OCI-LY7 (cell line): ENCODE measurements at places on chromosomes 6 and 20.

- DNase-seq, result no peak
These were observed 161.3 kb upstream of the GGTLC1 start for GRCh38 chr20:24149881-24150307.

DNA sequence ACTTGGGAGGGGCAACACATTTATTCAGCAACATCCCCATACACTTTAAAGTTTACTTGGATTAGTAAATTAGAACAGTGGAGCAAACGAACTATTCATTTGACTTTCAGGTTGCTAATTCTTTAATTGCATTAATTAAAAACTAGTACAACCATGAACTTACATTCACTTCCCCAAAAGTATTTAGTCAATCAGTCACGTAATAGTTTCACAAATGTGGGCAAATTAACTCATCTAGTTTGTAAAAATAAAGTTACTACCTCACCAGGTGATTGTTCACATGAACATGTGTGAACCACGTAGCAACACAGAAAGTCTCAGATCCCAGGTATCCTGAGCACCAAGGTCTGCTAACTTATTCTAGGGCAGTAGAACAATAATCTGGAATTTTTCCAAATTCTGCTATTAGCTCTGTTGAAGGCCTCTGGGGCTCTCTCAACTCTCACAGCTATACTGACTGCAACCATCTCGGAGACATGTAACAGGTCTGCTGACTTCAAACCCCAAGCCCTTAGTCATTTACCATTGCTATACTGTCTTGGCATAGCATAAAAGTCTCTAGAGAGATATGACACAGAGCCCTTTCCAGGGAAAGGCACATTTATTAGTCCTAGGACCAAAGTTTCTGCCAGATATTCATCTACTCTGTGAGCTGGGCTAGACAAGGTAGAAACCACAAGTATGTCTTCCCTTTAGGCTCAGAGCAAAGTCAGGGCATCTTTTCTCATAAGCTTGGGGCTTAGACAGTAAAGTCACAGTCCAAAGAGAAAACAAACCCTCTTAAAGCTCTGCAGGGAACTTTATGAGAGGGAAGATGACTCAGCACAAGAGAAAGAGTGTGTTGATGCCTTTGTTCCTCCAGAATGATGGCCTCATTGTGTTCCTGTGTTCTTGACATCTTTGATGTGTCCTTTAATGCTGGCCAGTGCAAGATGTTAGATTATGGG, 50.9 kb upstream of the CCDC28A start:
- DNase-seq, result no peak

DNA sequence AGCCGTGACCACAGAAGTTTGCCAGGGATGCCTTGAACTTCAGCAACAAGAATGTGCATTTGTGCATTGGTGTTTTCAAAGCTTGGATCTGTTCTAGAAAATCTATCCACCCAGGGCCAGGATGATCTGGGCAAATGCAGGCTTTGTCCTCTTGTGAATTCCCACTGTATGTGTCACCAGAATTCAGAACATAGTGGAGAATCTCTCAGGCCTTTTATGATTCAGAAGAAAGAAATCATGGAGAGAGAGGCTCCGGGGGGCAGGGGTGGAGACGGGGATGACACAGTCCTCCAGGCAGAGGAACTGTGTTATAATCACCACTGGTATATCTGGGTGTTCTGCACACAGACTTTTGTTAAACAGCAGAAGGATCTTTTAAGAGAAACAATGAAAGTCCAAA, 304.1 kb downstream of the CDH4 start:
- no peak for DNase-seq

DNA sequence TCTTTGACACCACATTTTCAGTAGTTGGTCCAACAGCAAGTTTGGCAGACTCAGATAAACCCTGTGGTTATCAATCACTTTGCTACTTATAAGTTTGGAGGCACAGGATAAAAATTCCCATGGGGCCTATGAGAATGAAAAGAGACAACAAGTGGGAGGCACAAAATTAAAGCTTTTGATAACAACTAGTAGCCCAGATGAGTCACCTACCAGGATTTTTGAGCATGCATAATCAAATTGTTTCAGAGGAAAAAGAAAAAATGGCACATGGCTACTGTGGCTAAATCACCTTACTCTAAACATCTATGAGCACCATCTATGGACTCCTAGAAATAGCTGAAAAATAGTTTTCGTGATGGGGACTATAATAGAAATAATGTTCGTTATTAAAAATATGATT, 40.8 kb upstream of the BMP5 start:
- DNase-seq, result no peak

- no peak for DNase-seq
These were observed 1.3 kb downstream of the KCNQ2 start for GRCh38 chr20:63471002-63471716.

DNA sequence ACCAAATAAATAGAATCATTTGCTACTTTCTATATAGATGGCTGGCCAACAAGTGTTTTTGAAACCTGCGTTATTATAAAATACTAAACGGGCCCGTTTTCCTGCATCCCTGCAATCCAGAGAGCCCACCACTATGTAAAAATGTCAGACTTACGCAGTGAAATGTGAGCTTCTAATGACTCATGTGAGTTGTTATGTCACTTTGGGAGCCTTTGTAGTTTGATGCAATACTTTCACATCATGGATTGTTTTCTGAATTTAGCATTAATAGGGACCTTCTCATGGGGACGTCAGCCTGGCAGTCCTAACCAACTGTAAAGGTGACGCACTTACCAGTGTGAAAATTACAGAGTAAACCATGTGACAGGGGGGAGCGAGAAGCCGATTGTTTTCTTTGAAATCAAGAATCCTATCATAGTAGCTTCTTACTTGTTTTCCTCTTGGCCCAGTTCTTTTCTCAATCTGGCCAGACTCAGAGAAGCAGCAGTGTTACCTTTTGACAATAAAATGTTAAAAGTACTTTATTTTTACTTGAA, 75.3 kb downstream of the SSR1 start:
- no peak for DNase-seq

- no peak for DNase-seq
These were observed 291.8 kb downstream of the ZNF217 start for GRCh38 chr20:53301869-53302268.

- DNase-seq, result no peak
These were observed 230.6 kb downstream of the TMEM242 start for GRCh38 chr6:157092736-157093135.

DNA sequence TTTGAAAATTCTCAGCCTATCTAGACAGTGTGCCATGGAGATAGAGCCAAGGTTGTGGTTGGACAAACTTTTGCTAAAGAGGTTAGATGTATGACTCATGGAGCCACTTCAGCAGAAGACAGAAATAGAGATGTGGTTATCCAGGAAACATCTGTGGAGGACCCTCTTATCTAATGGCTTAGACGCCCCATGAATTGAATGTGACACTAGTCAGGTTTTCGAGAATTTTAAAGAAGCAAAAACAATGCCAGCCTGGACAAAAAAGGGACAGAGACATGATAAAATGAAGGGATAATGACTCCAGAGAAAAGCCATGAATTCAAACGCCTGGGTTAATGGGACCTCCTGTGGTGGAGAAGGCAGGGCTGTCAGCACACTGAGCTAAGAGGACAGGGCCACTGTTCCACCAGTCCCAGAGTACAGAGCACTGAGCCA, 280.5 kb downstream of the CLVS2 start:
- no peak for DNase-seq

- DNase-seq, result no peak
These were observed 114.9 kb downstream of the EPHA7 start for GRCh38 chr6:93304505-93304904.

DNA sequence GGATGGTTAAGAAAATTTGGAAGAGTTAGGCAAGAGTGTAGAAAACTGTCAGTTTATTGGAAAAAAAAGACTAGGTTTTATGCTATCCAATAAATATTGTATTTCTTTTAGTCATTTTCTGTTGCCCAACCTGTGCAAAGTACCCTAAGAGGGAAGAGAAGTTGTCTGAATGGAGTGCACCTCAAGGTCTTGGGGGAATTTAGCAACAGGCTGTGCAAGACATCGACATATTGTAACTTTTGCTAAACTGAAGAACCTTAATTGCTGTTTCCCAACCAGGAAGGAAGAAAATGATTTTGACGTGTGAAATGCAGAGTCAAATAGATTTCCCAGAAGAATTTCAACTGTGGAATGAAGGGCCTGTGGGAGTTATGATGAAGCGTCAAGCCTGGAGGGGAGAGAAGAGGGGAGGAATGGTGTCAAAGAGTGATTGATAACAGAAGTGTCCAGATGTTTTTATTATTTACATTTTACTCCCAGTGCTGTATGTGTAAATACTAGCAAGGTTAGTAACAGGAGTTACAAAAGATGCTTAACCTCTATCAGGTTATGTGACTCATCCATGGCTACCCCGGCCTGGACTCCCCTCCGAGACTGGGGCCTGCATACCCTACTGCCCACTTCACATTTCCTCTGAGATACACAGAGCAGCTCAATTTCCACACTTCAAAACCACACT, 246.8 kb downstream of the MYLK4 start:
- no peak for DNase-seq

- no peak for DNase-seq
These were observed 165.1 kb downstream of the LMBRD1 start for GRCh38 chr6:69631552-69632346.

GRCh38 chr6:165662749-165663376, at the start of gene PDE10A:
PDE10A (minus strand) TSS chr6:165663241; CDS start chr6:165662811, 430 bp downstream.
- no peak for DNase-seq

- DNase-seq, result no peak
These were observed 26.2 kb upstream of the GATA5 start for GRCh38 chr20:62501801-62502495.

GRCh38 chr6:115735610-115736009, 325.1 kb downstream of the FRK start:
- DNase-seq, result no peak

DNA sequence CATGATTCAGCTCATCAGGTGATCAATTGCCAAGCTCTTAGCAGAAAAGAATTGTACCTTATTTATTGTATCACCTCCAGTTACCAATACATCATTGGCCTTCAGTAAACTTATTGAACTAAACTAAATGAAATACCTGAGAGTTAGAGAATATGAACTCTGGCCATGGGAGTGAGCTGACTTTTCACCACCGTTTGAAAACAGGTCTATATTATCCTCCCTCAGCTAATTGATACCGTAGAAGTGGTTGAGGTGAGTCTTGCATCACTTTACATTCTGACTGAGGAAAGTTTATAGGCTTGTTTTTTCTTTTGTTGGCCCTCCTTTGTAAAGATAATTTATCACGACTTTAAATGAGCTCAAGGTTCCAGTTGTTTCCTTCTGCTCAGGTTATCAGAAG, 52.5 kb upstream of the ADGRG6 start:
- DNase-seq, result no peak

GRCh38 chr20:45028424-45029136, 62.3 kb downstream of the STK4 start:
- no peak for DNase-seq

GRCh38 chr20:7977709-7978108, 37.5 kb upstream of the HAO1 start:
- no peak for DNase-seq

DNA sequence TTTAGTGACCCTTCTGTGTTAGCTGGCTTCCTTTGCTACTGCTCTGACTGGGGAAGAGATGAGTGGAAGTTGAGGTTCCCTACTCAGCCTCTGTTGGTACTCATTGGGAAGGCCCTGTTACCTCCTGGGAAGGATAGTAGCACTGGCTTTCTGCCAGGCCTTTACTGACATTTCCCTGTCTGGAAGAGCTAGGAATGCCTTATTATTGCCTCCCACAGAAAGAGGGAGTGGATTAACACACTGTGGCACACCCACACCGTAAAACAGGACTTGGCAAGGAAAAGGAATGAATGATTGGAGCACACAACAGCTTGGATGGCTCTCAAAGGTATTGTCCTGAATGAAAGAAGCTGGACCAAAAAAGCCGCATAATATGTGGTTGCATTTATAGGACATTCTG, 12.2 kb downstream of the ZNF831 start:
- no peak for DNase-seq

GRCh38 chr6:129749749-129750120, 39.8 kb upstream of the ARHGAP18 start:
- DNase-seq, result peak; percentile 53

DNA sequence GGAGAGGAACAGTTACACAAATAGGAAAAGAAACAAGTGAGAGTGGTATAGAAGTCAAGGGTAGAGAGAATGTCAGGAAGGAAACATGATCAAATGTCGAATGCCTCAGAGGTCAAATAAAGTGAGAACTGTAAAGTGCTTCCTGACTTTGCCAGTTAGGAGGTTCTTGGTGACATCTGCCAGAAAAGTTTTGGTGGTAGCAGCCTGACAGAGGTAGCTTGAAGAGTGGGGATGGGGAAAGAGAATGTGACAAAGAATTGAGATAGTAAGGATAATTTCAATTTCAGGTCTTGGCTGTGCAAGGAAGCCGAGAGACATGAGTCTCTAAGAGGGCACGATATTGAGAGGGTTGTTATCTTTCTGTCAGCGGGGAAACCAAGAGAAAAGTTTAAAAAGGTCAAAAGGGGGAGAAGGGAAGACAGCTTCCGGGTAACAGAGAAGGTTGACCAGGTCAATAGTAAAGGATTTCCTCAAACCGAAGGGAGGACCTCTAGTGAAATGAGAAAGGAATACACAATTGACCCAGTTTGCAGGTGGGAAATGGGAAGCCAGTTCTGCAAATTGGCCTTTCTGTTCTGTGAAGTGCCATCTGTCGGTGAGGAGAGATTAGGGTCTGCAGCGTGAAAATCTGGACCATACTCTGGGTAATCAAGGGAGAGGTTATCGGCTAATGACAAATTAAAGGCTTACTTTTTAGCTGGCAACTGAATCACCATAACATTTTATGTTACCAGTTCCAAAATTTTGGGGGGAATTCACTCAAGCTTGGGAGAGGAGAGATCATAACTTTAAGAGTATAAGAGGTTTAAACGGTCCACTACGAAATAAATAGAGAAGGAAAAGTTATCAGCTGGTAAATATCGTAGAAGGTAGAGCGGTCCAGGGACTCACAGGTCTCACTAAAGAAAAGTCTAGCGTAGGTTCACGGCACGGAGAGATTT, 973 bp upstream of the BRD2 start:
- DNase-seq, result peak; percentile 82

- peak; percentile 10 for DNase-seq
These were observed 94.0 kb upstream of the NHSL1 start for GRCh38 chr6:138593124-138593877.

- no peak for DNase-seq
These were observed 101.0 kb upstream of the MTHFD1L start for GRCh38 chr6:150764334-150765066.

DNA sequence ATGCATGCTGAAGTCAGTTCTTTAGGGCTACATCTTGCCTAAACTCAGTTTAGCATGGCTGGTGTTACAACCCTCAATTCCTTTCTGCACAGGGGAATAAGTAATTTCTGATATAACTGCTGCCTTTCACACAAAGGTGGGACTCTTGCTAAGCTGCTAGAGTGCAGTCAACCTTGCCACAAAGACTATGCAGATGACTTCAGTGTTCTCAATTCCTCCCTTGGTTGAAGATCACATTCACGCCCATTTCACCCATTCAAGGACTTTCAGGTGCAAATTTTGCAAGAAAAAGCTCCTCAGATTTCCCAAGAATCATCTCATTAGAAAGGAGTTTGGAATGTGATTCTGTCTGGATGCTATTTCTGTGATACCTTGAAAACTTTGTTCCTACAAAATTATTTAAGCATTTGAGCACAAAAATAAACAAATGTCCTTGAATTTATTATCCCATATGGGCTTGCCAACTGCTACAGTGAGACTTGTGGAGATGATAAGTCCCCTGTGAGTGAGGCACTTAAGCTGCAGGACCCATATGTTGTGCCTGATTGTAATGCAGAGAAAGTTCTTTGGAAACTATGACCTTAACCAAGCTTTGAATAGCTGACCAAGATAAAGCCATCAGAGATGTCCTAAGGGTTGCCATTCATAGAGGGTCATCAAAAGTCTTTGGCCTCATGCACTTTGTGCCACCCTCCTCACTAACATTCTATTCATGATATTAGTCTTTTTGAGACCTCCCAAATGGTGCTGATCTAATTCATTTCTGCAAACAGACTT, 111.8 kb downstream of the PLCB4 start:
- DNase-seq, result no peak
